ENCODE measurements at places on chromosomes 2 and 18.

DNA sequence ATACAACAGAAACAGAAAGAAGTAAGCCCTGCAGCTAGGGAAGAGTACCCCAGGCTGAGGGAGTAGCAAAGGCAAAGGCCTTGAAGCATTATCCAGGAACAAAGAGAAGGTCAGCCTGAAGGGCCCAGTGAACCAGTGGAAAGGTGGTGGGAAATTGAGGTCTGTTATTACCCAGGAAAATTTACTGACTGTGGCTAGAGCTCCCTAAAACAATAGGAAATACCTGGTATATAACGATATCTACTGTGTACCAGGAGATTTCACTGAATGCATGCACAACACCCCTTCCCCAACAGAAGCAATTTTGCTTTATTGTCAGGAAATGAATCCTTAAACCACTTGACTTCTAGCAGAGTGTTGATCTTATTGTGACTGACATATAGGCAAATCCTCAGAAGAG, 365.3 kb downstream of the ERBB4 start:
- no peak for DNase-seq

DNA sequence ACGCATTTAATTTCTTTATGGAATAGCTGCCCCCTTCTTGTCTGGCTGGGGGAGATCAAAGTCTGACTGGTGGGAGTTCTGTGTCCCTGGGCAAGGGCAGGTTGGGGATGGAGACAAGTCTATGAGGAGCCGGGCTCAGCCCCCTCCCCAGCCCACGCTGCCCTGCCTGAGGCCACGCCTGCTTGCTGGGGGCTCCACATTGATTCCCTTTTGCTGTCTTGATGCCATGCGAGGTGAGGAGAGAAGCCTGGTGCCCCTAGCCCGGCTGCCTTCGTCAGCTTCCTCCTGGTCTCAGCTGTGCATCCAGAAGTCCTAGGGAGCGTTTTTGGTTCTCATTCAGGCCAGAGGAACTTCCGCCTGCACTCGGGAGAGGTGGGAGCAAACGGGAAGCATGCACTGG, 247.9 kb downstream of the NDUFA10 start:
- no peak for DNase-seq

DNA sequence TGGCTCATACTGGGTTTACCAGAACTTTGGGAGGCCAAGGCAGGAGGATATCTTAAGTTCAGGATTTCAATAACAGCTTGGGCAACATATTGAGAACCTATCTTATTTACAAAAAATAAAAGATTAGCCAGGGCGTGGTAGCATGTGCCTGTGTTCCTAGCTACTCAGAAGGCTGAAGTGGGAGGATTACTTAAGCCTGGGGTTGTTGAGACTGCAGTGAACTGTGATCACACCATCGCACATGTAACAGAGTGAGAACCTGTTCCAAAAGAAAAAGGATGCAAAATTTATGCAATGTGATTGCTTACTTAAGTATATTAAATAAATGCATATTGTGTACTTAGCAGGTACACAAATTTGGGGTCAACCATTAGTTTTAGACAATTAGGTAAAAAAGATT, 768.9 kb upstream of the CDH7 start:
- no peak for DNase-seq

GRCh38 chr18:44514106-44514505, 166.6 kb upstream of the SETBP1 start:
- no peak for DNase-seq

GRCh38 chr18:79529991-79530390, 134.3 kb downstream of the NFATC1 start:
- no peak for DNase-seq

- DNase-seq = no peak
Observed at GRCh38 chr2:101770726-101771125, 73.2 kb downstream of the MAP4K4 start.

DNA sequence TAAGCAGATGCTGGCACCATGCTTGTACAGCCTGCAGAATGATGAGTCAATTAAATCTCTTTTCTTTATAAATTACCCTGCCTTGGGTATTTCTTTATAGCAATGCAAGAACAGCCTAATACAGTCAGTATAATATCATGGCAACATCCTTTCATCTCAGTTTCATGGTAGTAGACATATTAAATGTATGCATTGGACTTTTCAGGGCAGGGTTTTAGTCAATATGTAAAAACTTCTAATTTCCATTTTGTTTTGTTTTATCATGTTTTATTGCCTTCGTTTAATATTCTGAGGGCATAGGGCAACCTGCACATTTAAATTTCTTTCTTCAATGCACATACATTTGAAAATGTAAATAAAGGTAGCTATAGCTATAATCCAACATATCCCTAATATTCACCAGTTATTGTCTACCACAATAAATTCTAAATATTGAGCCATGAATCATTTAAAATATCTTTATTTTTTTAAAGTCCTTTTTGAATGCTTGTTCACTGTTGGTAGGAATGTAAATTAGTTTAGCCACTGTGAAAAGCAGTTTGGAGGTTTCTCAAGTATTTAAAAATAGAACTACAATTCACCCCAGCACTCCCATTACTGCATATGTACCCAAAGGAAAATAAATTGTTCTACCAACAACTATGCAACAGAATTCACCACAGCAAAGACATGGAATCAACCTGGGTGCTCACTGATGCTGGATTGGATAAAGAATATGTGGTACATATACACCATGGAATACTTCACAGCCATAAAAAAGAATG, 41.8 kb upstream of the GRB14 start:
- no peak for DNase-seq

GRCh38 chr2:100008956-100009355, 133.4 kb downstream of the AFF3 start:
- DNase-seq = no peak

DNA sequence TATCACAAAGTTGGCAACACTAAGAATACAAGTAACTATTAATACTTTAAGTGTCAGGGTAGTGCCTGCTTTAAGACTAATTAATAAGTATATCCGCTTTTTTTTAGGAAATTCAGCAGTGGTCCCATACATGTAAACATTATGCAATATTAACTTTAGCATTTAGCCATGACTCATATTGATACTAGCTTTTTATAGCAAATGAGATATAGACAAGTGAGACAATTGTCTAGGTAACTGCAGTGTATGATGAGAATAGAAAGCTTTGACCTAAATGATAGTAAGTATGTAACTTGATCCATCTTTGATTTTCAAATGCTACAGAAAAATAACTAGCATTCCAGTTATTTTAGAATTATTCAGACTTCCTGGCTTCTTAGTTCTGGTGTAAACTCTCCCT, 27.4 kb upstream of the VRK2 start:
- no peak for DNase-seq
